IMR-90 (cell line): ENCODE measurements at places on chromosomes 4 and X. TPM values are rescaled to one million over a fixed set of nuclear protein-coding genes. Genes with fewer than 3 reads are reported as not detected.

DNA sequence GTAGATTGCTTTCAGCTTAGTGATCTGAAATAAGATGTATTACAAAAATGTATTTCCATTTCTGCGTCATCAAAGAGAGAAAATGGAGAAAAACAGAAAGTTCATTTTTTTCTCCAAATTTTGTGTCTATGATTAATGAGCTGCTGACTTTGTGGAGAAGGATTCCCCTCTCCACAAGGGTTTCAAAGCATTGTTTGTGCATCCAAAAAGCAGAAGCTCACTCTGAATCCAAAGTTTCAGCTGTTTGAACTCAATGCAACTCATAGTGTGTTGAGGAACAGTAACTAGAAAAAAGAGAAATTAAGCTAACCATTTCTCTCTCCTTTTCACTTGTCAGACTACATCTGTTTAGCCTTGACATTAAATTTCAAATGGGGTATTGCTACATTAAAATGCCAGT is 62.9 kb upstream of the SLC7A11 start:
- no peak overlapping the region for H3K27ac ChIP-seq
- no peak overlapping the region for H3K4me3 ChIP-seq
- no peaks in the 10 kb centered on the region for H3K27me3 ChIP-seq
- H3K36me3 ChIP-seq, result no peaks in the 10 kb centered on the region
- H3K4me1 ChIP-seq, result peaks cover 2% of the 10 kb centered on the region; the same call in 1 of the 2 replicates

AKAP17A gene
- 9.0 and 10.6 TPM in 2 replicates for total RNA-seq

DNA sequence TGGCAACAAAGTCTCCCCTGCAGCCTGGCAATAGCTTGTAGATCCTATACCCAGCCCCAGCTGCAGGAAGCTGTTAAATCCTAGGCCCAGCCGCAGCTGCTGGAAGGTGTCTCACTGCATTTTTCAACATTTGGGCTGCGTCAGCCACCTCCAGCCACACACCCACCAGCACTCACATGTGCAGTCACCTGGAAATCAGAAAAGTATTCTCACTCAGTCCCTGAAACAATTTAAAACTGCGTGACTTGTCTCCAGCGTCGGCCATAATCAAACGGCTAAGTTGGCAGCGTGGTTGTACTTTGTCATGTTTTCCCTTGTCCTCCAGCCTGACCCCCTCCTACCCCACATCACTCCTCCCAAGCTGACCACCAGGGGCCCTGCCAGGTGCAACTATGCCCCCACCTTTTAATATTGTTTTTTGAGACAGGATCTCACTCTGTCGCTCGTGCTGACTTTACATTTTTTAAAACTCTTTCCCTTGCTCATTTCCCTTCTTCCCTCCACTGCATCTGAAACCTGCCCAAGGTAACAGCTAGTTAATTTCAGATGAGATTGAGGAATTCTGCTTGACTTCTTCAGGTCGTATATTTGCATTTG is 97.2 kb upstream of the FRG1 start:
- no peak overlapping the region for H3K27ac ChIP-seq
- H3K4me3 ChIP-seq, result no peak overlapping the region
- no peaks in the 10 kb centered on the region for H3K4me1 ChIP-seq

DNA sequence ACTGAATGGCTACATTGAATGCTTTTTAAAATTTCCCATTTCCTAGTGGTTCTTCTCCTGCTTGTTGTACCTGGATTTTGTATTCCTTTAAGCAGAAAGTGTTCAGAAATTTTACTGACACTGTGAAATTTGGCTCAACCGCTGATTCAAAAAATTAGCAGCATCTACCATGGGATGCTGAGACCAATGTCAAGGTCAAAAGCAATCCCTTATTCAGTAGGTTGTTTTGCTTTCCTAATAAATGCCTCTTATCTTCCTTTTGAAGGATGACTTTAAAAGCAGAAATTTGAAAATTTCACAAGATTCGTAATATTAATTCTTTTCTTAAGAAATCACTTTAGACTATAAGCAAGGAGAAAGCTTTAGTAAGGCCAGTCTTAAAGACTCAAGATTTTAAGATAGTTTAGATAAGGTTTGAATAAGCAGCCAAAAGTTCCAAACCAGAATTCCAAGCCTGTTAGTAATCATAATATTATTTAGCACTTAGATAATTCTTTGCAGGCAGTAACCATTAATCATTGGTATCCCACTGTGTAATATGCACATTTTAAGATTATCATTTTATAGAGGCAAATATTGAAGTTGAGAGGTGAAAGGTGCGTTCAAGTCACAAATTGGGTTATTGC is 508.8 kb downstream of the ANKRD50 start:
- DNase-seq, result peak; percentile 85
- H3K27me3 ChIP-seq, result no peaks in the 10 kb centered on the region
- H3K36me3 ChIP-seq, result no peaks in the 10 kb centered on the region
- H3K27ac ChIP-seq, result peak overlapping the region; percentile 41; the same call in 1 of the 2 replicates

DNA sequence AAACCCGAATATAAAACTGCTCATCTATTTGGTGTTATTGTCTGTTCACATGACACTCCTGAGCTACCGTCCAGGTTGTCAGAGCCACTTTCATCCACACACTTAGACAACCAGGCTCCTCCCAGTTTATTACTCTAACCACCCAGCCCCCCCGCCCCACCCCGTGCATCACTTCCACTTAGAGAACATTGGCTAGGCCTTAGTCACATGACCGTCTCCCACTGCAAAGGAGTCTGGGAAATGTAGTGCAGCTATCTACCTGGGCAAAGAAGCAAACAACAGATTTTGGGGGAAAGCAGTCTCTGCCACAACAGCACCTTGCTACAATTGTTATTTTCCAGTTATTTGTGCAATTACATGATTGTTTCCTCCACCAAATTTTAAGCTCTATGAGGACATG is 57.6 kb upstream of the RBPJ start:
- no peak overlapping the region for H3K4me3 ChIP-seq
- no peak overlapping the region for H3K27ac ChIP-seq
- H3K36me3 ChIP-seq, result no peaks in the 10 kb centered on the region
- no peaks in the 10 kb centered on the region for H3K27me3 ChIP-seq
- H3K4me1 ChIP-seq, result no peaks in the 10 kb centered on the region

DNA sequence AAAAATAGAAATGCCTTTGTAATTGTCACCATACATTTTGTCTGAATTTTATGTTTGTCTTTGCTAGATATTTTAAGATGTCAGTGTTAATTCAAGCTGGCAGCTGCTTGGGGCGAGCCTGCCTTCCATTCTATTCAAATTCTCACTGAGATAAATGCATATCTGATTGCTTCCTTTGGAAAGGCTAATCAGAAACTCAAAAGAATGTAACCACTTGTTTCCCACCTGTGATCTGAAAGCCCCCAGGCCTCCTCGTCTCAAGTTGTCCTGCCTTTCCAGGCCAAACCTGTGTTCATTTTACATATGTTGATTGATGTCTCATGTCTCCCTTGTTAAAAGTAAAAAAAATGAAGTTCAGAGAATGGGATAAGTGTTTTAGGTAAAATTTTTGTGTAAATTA is 318.7 kb upstream of the TECRL start:
- DNase-seq, result no peak
- H3K27ac ChIP-seq, result no peak overlapping the region
- no peak overlapping the region for H3K4me3 ChIP-seq
- H3K36me3 ChIP-seq, result no peaks in the 10 kb centered on the region
- no peaks in the 10 kb centered on the region for H3K27me3 ChIP-seq

AVPR2 gene
- total RNA-seq, result not detected in 2 replicates

- H3K36me3 ChIP-seq, result no peaks in the 10 kb centered on the region
- H3K27me3 ChIP-seq, result no peaks in the 10 kb centered on the region
- H3K27ac ChIP-seq, result no peak overlapping the region
- H3K4me1 ChIP-seq, result no peaks in the 10 kb centered on the region
- peak; percentile 0 for DNase-seq
These were observed 1624.0 kb upstream of the IGFBP7 start for GRCh38 chr4:58734030-58734674.

GRCh38 chrX:13109817-13110216 is 65.4 kb upstream of the FAM9C start:
- no peak overlapping the region for H3K4me3 ChIP-seq
- DNase-seq, result peak; percentile 61
- no peaks in the 10 kb centered on the region for H3K27me3 ChIP-seq
- H3K4me1 ChIP-seq, result peaks cover 5% of the 10 kb centered on the region

DNA sequence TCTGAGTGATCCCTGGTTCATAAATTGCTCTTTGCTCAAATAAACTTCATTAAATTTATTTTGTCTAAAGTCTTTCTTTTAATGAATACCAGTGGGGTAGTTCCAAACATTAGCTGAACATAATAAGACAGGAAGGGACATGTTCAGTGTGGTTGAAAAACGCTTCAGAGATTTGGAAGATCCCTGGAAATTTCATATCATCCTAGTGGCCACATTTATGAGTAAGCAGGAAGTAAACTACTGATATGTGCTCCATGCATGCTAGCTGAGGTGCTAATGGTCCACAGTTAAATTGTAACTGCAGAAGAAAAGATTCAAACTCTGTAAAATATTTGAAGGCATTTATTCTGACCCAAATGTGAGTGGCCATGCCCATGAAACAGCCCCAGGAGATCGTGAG is 1328.7 kb downstream of the ADGRL3 start:
- no peak overlapping the region for H3K27ac ChIP-seq
- no peaks in the 10 kb centered on the region for H3K36me3 ChIP-seq
- no peak overlapping the region for H3K4me3 ChIP-seq
- DNase-seq, result no peak
- H3K4me1 ChIP-seq, result no peaks in the 10 kb centered on the region

ZNF275 gene
- total RNA-seq, result 6.6 and 8.3 TPM in 2 replicates

GRCh38 chrX:105635794-105636193 is 186.5 kb upstream of the NRK start:
- H3K36me3 ChIP-seq, result no peaks in the 10 kb centered on the region
- no peak overlapping the region for H3K27ac ChIP-seq
- H3K4me1 ChIP-seq, result no peaks in the 10 kb centered on the region
- H3K27me3 ChIP-seq, result no peaks in the 10 kb centered on the region
